ENCODE measurements at places on chromosomes 4 and X. TPM values are rescaled to one million over a fixed set of nuclear protein-coding genes. Genes with fewer than 3 reads are reported as not detected.

Gene TDO2
- total RNA-seq, result 0.24 TPM

Gene NAT8L
- 1.2 TPM for total RNA-seq

Gene MAGEB16
- not detected for total RNA-seq

Gene FRMD7
- not detected for total RNA-seq

Gene PAK3
- total RNA-seq, result 13.7 TPM

- no peak overlapping the region for H3K27ac ChIP-seq
- DNase-seq, result no peak
- H3K4me1 ChIP-seq, result no peaks in the 10 kb centered on the region
- no peaks in the 10 kb centered on the region for H3K27me3 ChIP-seq
- no peaks in the 10 kb centered on the region for H3K36me3 ChIP-seq
These were observed 243.4 kb upstream of the STS start for GRCh38 chrX:6904156-6904555.

DNA sequence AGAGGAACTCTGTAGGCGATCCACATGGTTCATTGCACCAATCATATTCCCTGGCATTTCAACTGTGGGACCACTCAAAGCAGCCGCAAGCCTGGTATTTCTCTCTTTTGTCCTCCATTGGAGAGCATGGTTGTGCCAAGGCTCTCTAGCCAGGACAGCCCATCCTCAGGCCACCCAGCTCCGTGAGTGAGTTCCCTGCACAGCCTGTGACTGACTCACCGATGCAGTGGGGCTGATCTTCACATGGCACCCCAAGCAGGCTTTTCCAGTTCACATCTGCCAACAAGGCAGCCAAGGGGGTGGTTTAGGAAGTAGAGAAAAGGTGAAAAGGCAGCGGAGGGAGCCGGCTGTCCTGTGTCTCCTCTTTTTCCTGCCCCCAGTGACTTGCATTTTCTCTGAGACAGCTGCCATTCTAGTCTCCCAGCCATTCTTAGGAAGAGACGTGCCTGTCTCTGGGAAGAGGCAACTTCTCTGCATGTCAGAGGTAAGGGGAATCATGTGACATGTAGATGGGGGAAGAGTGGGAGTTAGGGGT is 69.2 kb downstream of the MID1IP1 start:
- H3K4me3 ChIP-seq, result no peak overlapping the region
- H3K27ac ChIP-seq, result no peak overlapping the region
- H3K36me3 ChIP-seq, result no peaks in the 10 kb centered on the region
- H3K4me1 ChIP-seq, result no peaks in the 10 kb centered on the region
- no peaks in the 10 kb centered on the region for H3K27me3 ChIP-seq

DNA sequence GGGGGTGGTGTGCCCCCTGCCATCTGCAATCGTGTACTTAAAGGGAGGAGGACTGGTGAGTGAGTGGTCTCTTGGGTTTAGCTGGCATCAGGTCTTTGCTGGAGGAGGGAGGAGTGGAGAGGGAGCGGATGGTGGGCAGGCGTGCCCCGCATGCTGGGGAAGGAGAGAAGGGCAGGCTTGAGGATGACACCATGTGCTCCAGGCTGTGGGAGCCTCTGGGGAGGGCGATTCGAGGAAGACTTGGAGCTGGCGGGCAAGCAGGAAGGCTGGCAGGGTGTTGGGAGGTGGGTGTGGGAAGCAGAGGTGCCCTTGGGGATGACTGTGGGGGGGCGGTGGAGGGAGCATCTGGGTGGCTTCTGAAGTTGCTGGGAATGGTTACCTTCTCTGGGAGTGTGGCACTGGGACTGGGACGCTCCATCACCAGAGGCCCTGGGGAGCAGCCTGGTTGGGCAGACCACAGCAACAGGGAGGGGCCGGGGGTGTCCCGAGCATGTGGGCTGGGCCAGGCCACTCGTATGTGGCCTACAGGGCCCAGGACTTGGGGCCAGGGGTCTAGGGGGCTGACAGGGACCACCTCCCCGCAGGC is 30.8 kb upstream of the AFAP1 start:
- no peak overlapping the region for H3K4me3 ChIP-seq
- peak overlapping the region; percentile 86 for H3K27ac ChIP-seq
- H3K27me3 ChIP-seq, result peaks cover 6% of the 10 kb centered on the region
- DNase-seq, result no peak

- H3K36me3 ChIP-seq, result peaks cover 3% of the 10 kb centered on the region
- no peak overlapping the region for H3K27ac ChIP-seq
- no peak overlapping the region for H3K4me3 ChIP-seq
- H3K27me3 ChIP-seq, result no peaks in the 10 kb centered on the region
- no peak for DNase-seq
These were observed 129.1 kb upstream of the STIM2 start for GRCh38 chr4:26731351-26732035.

DNA sequence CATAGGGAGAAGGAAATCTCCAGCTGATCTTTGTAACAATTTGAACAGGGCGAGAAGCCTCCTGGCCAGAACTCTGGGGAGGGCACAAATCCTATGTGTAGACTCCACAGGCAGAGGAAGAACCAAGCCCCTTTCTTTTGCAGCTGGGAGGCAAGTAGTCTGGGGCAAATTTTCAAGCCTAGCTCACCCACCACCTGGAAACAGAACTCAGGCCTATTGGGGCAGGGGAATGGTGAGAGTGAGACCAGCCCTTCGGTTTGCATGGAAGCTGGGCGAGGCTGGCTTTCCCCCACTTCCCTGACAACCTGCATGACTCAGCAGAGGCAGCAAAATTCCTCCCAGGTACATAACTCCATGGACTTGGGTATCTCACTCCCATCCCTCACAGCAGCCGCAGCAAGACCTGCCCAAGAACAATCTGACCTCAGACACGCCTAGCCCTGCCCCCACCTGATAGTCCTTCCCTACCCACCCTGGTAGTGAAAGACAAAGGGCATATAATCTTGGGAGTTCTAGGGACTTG is 138.2 kb downstream of the EMCN start:
- H3K27ac ChIP-seq, result no peak overlapping the region
- no peak overlapping the region for H3K4me3 ChIP-seq
- DNase-seq, result no peak
- no peaks in the 10 kb centered on the region for H3K36me3 ChIP-seq
- H3K4me1 ChIP-seq, result no peaks in the 10 kb centered on the region

DNA sequence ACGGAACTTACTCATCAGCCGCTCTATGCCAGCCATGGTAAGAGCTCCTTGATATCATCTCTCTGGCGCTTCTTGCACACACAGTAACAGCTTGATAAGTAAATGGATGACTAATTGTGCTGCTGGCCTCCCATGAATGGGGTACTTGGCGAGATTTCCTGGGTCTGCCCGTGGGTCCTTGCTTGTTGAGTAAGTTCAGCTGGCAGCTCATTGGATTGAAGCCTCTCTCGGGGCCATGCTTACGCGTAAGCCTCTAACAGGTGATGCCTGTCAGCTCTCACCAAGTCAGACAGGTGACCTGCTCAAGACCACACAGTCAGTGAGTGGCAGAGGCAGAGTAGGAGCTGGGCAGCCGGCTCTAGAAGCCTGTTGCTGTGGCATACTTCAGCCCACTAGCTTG is 7.7 kb downstream of the NSG1 start:
- H3K27me3 ChIP-seq, result peaks cover 25% of the 10 kb centered on the region
- peak; percentile 54 for DNase-seq
- H3K4me3 ChIP-seq, result no peak overlapping the region
- no peak overlapping the region for H3K27ac ChIP-seq
